CD4-positive, CD25-positive, alpha-beta regulatory T cell (primary cell): ENCODE measurements at places on chromosomes 16 and 17. TPM values are rescaled to one million over a fixed set of nuclear protein-coding genes. Genes with fewer than 3 reads are reported as not detected.

The PIPOX gene
- 0.90 TPM for polyA plus RNA-seq

The ACAP1 gene
- polyA plus RNA-seq = 259 TPM

- no peak for DNase-seq
These were observed 3.6 kb downstream of the AMDHD2 start for GRCh38 chr16:2523801-2524231.

DNA sequence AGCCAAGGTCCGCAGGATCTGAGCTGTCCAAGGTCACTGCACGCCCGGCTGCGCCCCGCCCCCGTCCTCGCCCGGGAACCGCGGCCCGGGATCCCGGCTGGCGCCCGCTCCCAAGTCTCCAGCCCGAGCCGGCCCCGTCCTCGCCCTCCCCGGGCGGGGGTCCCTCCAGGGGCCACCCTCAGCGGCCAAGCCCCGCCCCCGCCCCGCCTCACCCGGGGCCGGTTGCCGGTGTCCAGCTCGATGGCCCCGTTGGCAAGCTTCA lies 216 bp downstream of the VPS9D1 start:
- DNase-seq = no peak

DNA sequence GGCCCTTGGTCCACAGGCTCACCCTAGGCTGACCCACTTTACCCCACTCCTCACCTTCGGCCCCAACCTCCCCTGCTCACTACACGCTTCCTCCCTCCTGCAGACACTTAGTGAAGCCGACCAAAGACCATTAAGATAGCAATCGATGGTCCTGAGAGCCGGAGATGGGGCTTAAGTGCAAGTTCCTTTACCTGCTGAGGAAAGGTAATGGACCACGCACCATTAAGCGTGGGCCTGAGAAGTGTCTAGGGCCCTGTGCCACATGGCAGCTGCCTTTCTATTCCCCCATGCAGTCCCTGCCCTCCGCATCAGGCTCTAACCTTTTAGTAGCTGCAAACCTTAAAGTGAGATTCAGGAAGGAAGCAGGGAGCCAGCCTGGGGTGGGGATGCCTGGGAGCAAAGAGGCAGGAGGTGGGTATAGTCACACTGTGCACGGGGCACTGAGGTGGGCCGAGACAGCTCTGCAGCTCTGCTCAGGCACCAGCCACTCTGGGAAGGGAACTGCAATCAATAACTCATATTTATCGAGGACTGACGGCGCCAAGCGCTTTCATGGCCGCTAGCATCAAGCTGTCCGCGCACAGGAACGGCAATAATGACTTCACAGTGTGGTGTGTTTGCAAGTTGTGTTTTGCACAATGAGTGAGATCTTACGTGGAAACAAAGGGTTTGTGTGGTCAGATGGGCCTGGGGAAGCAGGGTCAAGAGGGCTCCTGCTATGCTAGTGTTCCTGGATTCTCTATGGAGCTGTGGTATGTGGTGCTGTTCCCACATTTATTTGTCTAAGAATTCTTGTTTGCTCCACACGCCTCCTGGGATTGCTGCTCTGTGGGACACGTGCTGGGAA lies 84.9 kb upstream of the CDC42EP4 start:
- DNase-seq = no peak

DNA sequence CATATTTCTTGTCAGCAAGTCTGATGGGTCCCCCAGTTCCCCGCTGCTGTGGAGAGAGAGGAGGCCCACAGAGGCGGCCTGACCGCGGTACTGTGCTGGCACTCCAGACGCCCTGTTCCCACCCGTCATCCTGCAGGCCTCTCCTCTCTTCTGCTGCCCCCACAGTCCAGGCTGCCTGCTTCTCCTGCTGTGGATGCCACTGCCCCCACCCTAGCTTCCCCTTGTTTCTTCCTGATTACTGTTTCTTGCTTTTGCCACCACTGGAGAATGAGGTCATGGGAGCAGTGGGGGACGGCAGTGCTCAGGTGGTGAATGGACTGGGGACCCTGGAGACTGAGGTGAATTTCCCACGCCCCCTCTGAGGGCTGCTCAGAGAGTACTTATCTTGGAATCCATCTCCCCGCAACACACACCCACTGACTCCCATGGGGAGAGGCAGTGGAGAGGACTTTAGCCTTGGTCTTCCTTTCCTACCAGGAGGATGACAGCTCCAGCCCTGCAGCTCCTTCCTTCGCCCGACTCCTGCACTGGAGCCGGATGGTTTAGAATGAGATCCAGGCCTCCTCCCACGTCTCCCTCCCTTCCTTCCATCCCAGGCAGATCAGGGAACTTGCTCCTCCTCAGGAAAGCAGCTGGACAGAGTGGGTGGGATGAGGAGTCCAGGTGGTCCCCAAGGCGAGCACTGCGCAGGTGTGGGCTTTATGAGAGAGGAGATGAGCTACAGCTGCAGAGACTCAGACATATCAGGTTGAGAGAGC lies 60.4 kb downstream of the PLXDC1 start:
- no peak for DNase-seq

DNA sequence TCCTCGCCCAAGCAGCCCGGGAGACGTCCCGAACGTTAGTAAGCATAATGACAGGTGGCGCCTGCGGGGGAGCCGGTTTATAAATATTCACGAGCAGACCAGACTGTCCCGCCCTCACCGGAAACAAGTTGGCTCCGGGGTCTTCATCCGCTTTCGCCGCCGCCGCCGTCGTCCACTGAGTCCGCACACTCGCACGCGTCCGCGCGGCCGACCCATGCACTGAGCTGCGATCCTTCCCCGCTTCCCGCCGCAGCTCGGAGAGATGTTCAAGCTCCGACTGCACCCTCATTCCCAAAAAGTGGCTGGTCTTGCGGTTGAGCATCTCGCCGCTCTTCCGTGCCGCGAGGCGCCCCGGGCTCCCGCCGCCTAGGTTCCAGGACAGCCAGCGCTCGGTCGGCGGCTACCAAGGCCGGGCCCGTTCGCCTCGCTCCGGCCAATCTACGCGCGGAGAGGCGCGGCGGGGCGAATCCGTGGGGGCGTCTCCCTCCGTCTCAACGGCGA lies 385 bp downstream of the CFAP119 start:
- DNase-seq = peak; percentile 49

- DNase-seq = no peak
These were observed 23.5 kb downstream of the ANKRD40 start for GRCh38 chr17:50684288-50684611.

- no peak for DNase-seq
These were observed 13.4 kb downstream of the WWP2 start for GRCh38 chr16:69775563-69775962.

DNA sequence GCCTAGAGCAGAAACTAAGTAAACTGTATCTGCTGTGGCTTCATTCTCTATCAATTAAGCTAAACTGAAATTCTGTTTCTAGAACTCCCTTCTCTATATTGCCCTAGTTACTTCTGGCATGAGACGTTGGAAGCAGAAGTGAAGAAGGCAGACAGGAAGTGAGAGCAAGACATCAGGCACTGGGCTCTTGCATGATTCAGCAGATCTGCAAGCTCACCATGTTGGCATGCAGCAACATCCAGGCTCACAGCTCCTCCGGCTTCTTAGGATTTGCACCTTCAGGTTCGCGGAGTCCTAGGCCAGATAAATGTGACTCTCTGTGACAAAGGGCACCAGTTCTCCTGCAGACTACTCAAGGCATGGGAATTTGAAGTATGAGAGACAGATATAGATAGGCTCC lies 148.3 kb downstream of the CDH8 start:
- DNase-seq = no peak
